ENCODE measurements at places on chromosomes 5 and 9. TPM values are rescaled to one million over a fixed set of nuclear protein-coding genes. Genes with fewer than 3 reads are reported as not detected.

The ZNF366 gene
- total RNA-seq: not detected

The DDX4 gene
- 0.27 TPM for total RNA-seq

The HTR1A gene
- 1.2 TPM for total RNA-seq

The FGD3 gene
- 1.2 TPM for total RNA-seq

The GNA14 gene
- total RNA-seq: 0.32 TPM

The PCDHB4 gene
- total RNA-seq: 7.8 TPM

The CBY3 gene
- not detected for total RNA-seq

The SPATA31C1 gene
- total RNA-seq: not detected

The LAMC3 gene
- total RNA-seq: 0.17 TPM

The C5 gene
- 1.0 TPM for total RNA-seq

The ACO1 gene
- 17.6 TPM for total RNA-seq

The ZNF354C gene
- total RNA-seq: 11.4 TPM

The SHC3 gene
- 0.83 TPM for total RNA-seq

The PCDHA10 gene
- total RNA-seq: 47.7 TPM

The FSTL4 gene
- total RNA-seq: 29.0 TPM

The TLE1 gene
- total RNA-seq: 345 TPM

The SPAG8 gene
- not detected for total RNA-seq

The ESM1 gene
- not detected for total RNA-seq

The GBGT1 gene
- 1.3 TPM for total RNA-seq

The EXOSC2 gene
- 43.3 TPM for total RNA-seq

The GABRG2 gene
- 4.5 TPM for total RNA-seq

The SLC6A19 gene
- total RNA-seq: not detected

The GRIN1 gene
- total RNA-seq: 5.5 TPM

The TSSK1B gene
- 0.54 TPM for total RNA-seq

The DBH gene
- total RNA-seq: 1.8 TPM

The SAXO1 gene
- 0.37 TPM for total RNA-seq

The CDK5RAP2 gene
- total RNA-seq: 53.2 TPM

The GLRA1 gene
- total RNA-seq: 0.22 TPM

The GHR gene
- not detected for total RNA-seq

The LRRC70 gene
- total RNA-seq: 0.91 TPM

The TLR4 gene
- total RNA-seq: not detected

The SV2C gene
- total RNA-seq: 17.8 TPM

The CCNJL gene
- 123 TPM for total RNA-seq

The MYOZ3 gene
- 0.64 TPM for total RNA-seq

The DOCK8 gene
- 0.22 TPM for total RNA-seq

The RFX3 gene
- 61.6 TPM for total RNA-seq

The MYMK gene
- not detected for total RNA-seq

The RNF183 gene
- not detected for total RNA-seq

The MZB1 gene
- total RNA-seq: not detected

The PSMB7 gene
- 185 TPM for total RNA-seq

The DNAI1 gene
- 1.2 TPM for total RNA-seq

The PCDHGB7 gene
- total RNA-seq: 38.6 TPM

The NXNL2 gene
- total RNA-seq: not detected

Measured in glutamatergic neuron (in vitro differentiated cells).